ENCODE measurements at places on chromosomes 6 and 20. TPM values are rescaled to one million over a fixed set of nuclear protein-coding genes. Genes with fewer than 3 reads are reported as not detected.

The SIRPD gene
- not detected for total RNA-seq

The HTR1B gene
- total RNA-seq = not detected

GRCh38 chr6:29702519-29703103 lies 20.6 kb upstream of the HLA-F start:
- H3K4me3 ChIP-seq = no peak overlapping the region
- H3K36me3 ChIP-seq = no peaks in the 10 kb centered on the region
- peaks cover 12% of the 10 kb centered on the region for H3K4me1 ChIP-seq
- peak; percentile 71 for DNase-seq
- H3K27me3 ChIP-seq = peaks cover 33% of the 10 kb centered on the region

DNA sequence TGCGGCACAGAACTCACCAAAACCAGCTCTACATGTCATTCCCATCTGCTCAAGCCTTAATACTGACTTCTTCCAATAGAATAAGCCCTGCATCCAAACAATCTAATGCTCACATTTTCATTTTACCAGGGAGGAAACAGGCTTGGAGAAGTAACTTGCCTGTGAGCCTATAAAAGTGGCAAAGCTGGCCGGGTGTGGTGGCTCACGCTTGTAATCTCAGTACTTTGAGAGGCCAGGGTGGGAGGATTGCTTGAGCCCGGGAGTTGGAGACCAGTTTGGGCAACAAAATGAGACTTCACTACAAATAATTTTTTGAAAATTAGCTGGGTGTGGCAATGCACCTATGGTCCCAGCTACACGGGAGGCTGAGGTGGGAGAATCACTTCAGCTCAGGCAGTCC lies 133.7 kb downstream of the LY86 start:
- no peak overlapping the region for H3K4me3 ChIP-seq
- H3K36me3 ChIP-seq = no peaks in the 10 kb centered on the region
- no peak for DNase-seq
- peaks cover 34% of the 10 kb centered on the region for H3K27me3 ChIP-seq

GRCh38 chr6:35668744-35669450 lies 19.8 kb downstream of the FKBP5 start:
- H3K36me3 ChIP-seq = peaks cover 4% of the 10 kb centered on the region
- H3K4me3 ChIP-seq = peak overlapping the region; percentile 75

DNA sequence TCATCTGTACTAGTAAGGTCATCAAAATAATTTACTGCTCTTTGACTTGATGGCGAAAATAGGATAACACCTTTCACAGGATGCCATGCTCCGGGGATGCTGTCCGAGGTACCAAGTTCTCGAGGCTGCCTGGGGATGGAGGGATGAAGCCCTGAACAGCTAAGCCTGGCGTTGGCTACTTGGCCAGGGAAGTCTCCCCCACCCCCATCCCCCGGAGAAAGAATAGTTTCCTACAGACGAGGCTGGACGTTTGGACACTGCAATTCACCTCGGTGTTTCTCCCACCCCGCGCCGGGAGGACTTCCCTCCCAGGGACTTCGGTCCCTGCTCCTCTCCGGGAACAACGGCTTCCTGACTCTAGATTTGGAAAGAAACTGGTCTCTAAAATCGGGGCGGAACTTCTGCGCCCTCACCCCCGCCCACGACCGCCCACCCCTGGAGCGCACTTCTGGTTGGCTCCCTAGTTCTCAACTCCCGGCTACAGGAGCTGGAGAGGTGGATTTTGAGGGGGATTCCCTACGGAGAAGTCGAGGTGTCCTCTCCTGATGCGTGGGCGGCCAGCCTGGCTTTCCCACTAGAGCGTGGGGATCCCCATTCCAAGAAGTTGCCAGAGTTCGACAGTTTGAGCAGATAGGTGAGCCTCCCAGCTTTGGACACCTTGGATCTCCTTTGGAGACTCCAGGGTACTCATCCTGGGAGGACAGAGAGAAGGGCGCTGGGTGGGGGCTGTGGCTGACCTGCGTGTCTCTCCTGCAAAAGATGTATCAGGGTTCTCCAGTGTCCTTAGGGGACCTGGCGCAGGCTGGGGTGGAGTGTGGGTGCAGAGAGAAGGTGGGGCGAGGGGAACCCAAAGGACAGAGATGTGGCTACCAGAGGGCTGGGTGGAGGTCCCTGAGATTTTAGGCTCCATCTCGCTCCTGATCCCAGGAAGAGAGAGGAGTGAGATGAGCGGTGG lies 1.1 kb downstream of the PCSK2 start:
- H3K4me3 ChIP-seq = no peak overlapping the region
- peaks cover 48% of the 10 kb centered on the region for H3K27me3 ChIP-seq
- no peaks in the 10 kb centered on the region for H3K36me3 ChIP-seq
- no peak for DNase-seq
- H3K27ac ChIP-seq = no peak overlapping the region
- peaks cover 1% of the 10 kb centered on the region for H3K4me1 ChIP-seq

DNA sequence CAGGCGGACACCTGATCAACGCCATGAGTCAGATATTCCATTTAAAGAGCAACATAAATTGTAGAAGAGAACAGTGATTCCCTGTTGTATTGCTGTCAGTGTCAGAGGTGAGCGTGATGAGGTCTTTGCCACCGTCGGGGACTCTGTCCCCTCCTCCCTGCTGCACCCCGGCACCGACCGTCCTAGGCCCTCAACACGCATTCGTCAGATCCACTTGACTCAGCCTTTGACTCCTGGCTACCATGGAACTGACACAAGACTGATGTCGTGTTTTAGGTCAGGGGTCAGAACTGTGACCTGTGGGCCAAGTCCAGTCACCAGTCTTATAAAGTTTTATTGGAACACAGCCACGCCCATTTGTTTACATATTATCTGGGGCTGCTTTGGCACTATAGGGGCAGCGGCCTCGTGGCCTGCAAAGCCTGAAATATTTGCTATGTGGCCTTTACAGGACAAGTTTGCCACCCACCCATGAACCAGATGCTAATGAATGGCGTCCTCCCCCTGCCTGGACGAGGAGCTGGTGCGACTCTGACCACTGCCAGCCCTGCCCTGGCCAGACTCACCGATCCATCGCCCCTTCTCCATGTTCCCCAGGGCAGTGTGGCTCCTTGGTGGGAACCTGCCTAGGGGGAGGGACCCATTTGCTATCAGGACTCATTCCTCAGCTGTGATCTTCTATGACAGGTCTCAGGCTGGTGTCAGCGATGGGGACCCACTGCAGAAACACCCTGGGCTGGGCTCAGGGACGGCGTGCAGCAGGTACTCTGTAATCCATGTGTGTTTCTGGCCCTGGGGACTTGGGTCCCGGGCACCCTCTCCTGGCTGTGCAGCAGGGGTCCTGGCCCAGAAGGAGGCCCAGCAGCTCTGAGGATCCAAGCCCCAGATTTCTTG lies 37.5 kb upstream of the PHACTR3 start:
- no peaks in the 10 kb centered on the region for H3K4me1 ChIP-seq
- no peak for DNase-seq
- no peak overlapping the region for H3K4me3 ChIP-seq
- no peak overlapping the region for H3K27ac ChIP-seq

DNA sequence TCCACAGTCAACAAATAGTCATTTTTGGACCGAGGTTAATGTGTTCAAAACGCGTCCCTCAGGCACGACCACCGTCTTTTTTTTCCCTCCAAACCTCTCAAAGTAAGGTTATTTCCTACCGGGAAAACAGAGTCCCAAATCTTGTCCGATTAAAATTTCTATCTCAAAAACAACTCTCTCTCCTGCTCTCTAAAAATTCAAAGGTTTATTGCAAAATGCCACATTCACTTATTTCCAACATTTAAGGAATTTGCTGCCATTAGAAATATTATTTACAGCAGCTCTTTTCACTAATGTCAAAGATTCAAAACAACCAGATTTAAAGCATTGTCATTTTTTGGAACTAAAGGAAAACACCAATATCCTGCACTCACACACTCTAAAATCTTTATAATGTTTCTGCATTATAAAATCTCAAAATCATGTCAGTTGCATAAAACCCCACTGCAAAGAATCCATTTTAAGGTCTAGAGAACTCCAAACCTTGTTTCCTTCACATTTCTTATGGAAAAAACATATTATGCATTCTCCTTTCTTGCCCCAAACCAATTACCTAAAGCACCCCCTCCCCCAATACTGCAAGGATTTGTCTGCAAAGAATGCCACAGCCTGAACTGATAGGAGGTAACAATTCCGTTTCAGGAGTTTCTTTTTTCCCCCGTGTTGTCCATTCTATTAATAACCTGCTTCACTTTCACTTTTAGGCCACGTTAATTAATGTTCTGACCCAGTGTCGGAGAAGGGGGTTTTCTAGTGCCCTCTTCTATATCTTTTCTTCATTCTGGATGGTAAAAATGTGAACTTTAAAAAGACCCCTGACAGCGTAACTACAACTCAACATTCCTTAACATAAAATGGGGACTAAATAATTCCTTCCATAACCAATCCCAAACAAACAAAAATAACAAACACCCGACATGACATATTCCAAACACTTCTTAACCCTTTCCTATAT lies 1.4 kb downstream of the NRN1 start:
- DNase-seq = no peak
- H3K36me3 ChIP-seq = peaks cover 34% of the 10 kb centered on the region
- H3K27me3 ChIP-seq = peaks cover 85% of the 10 kb centered on the region
- H3K4me1 ChIP-seq = peaks cover 62% of the 10 kb centered on the region
- peak overlapping the region; percentile 62 for H3K27ac ChIP-seq
- peak overlapping the region; percentile 73 for H3K4me3 ChIP-seq

DNA sequence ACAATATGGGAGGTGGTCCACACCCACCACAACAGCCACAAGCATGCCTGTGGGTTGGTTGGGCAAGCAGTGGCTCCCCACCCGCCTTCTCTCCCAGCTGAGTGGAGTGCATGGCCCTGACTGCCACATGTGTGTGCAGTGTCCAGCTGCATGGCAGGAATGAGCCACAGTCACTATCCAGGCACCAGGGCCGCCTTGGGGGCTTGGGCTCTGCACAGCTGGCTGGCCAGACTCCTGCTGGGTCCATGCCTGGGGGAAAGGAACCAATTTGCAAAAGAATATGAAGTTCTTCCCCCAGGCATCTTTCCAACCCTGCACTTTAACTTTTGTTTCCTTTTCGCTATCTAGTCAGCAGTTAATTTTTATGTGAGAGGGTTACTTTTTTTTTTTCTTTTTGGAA lies 11.6 kb upstream of the ASCC3 start:
- DNase-seq = no peak
- no peaks in the 10 kb centered on the region for H3K27me3 ChIP-seq
- no peak overlapping the region for H3K27ac ChIP-seq
- no peak overlapping the region for H3K4me3 ChIP-seq
- no peaks in the 10 kb centered on the region for H3K4me1 ChIP-seq

DNA sequence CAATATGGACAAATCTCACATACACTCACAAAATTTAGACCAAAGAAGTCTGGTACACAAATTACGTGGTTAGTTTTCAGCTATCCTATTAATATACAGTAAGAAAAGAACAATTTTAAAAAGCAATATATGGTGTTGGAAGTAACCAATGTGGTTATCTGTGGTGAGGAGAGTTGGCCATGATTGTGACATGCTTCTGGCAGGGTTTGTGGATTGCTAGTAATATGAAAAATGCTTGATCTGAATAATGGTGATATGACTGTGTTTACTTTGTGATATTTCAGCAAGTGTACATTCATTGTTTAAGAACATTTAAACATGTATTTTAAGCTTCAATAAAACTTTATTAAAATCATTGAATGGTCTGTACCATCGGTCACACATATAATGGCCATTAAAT lies 99.1 kb downstream of the ADGB start:
- no peak overlapping the region for H3K27ac ChIP-seq
- H3K4me3 ChIP-seq = no peak overlapping the region
- no peak for DNase-seq
- H3K4me1 ChIP-seq = no peaks in the 10 kb centered on the region

- DNase-seq = no peak
- H3K4me1 ChIP-seq = peaks cover 93% of the 10 kb centered on the region
- H3K27me3 ChIP-seq = no peaks in the 10 kb centered on the region
- peak overlapping the region; percentile 91 for H3K27ac ChIP-seq
- no peak overlapping the region for H3K4me3 ChIP-seq
Observed at GRCh38 chr6:142846883-142847287, 98.1 kb downstream of the HIVEP2 start.

GRCh38 chr20:33531047-33531877 lies 41.4 kb downstream of the CBFA2T2 start:
- H3K4me3 ChIP-seq = no peak overlapping the region
- DNase-seq = no peak
- no peak overlapping the region for H3K27ac ChIP-seq
- peaks cover 12% of the 10 kb centered on the region for H3K4me1 ChIP-seq
- H3K27me3 ChIP-seq = no peaks in the 10 kb centered on the region

DNA sequence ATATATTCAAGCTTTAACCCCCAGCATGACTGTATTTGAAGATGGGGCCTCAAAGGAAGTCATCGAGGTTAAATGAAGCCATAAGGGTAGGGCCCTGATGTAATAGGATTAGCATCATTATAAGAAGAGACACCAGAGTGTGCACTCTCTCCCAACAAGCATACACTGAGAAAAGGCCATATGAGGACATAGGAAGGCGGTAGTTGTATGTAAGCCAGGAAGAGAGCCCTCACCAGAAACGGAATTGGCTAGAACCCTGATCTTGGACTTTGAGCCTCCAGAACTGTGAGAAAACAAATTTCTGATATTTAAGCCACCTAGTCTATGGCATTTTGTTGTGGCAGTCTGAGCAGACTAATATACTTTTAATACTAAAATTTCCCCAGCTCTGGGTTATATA lies 150.1 kb upstream of the STXBP5 start:
- H3K27ac ChIP-seq = no peak overlapping the region
- no peak overlapping the region for H3K4me3 ChIP-seq
- H3K27me3 ChIP-seq = peaks cover 2% of the 10 kb centered on the region
- H3K36me3 ChIP-seq = no peaks in the 10 kb centered on the region
- DNase-seq = no peak

- no peak overlapping the region for H3K4me3 ChIP-seq
- H3K4me1 ChIP-seq = no peaks in the 10 kb centered on the region
- H3K36me3 ChIP-seq = peaks cover 4% of the 10 kb centered on the region
- H3K27ac ChIP-seq = no peak overlapping the region
Observed at GRCh38 chr20:16308754-16309153, 264.5 kb downstream of the KIF16B start.

GRCh38 chr6:47000842-47001241 lies 41.3 kb downstream of the ADGRF1 start:
- H3K27me3 ChIP-seq = peaks cover 8% of the 10 kb centered on the region
- H3K4me3 ChIP-seq = no peak overlapping the region
- H3K36me3 ChIP-seq = no peaks in the 10 kb centered on the region

DNA sequence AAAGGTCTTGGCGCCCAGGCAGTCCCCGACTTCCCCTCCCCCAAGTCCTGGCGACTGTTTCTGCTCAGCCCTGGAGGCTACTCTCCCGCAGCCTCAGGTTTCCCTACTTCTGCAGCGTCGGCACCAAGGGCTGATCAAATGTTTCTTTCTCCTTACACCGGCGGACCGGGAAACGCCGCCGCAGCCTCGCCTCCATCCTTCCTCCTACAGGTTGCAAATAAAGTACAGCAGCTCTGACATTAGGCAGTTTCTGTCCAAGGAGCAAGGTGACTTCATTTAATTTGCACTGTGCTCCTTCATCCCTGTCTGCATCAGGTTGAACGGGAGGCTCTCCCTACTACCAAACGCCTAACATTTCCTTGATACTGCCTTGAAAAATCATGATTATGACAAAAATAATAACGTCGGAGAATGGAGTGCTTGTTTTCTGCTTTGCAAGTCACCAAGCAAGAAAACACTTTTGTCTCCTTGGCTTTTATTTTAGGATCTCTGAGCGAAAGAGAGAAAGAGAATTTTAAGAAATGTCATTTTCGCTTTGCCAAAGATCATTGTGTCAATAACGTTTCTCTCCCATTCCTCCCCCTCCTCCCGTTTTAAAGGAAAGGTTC lies 1.0 kb downstream of the CLIC5 start:
- H3K4me1 ChIP-seq = peaks cover 61% of the 10 kb centered on the region
- DNase-seq = peak; percentile 34
- H3K4me3 ChIP-seq = peak overlapping the region; percentile 85
- H3K27me3 ChIP-seq = peaks cover 20% of the 10 kb centered on the region
- H3K36me3 ChIP-seq = peaks cover 6% of the 10 kb centered on the region
